C1 segment of cervical spinal cord (tissue), 14 donors: ENCODE measurements at places on chromosomes 2 and 18.

GRCh38 chr2:117854610-117855009, 40.1 kb downstream of the DDX18 start:
- no peak for DNase-seq

GRCh38 chr18:10671441-10671840, 145.6 kb downstream of the NAPG start:
- DNase-seq, result no peak

DNA sequence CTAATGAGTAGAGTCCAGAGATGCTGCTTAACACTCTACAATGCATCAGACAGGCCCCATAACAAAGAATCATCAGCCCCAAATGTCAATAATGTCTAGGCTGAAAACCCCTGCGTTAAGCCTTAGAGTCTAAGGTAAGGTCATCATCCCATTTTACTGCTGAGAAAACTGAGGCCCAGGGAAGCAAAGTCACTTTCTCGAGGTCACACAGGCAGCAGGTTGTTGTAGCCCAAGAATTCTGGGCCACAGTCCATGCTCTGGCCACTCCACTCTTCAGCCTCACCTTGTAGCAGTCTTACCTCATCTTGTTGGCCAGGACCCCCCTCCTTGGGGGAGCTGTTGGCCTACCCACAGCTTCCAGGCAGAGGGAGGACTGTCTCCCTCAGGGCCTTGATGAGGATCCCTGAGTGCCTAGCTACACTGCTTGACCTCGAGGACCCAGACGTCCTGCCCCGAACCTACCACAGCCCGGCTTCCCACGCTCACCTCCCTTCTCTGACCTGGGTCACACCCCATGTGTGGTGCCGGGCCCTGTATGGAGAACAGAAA, 54.4 kb downstream of the SMAD7 start:
- DNase-seq, result no peak

GRCh38 chr2:176380341-176380740, 111.1 kb downstream of the MTX2 start:
- no peak for DNase-seq

- DNase-seq, result no peak
These were observed 85.5 kb downstream of the COLEC12 start for GRCh38 chr18:415047-415446.

- DNase-seq, result no peak
These were observed 24.9 kb upstream of the ACOXL start for GRCh38 chr2:110707386-110707965.

DNA sequence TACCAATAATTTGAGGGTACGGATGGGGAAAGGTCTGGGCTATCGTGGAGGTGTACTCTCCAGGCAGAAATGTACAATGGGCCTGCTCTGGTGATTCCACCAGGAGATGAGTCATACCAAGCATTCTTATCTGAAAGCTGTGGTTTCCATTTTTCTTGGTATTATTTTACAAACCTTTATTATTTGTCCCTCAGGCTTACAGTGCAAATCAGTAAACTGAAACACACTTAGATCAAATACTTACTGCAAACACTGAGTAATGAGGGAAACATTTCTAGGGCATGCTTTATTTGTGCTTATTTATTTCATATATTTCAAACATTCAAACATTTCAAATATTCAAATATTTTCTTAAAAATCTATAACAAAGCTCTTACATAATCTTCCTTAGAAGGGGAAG, 319.8 kb downstream of the RND3 start:
- DNase-seq, result no peak
